ENCODE measurements at places on chromosomes 2 and 18. TPM values are rescaled to one million over a fixed set of nuclear protein-coding genes. Genes with fewer than 3 reads are reported as not detected.

Gene ASXL3
- 0.08 TPM for polyA plus RNA-seq

Gene AAK1
- polyA plus RNA-seq, result 10.1 TPM

Gene PSD4
- 28.5 TPM for polyA plus RNA-seq

Gene SERPINB12
- not detected for polyA plus RNA-seq

Gene NOL4
- polyA plus RNA-seq, result 0.02 TPM

Gene REG3G
- not detected for polyA plus RNA-seq

Gene TWIST2
- polyA plus RNA-seq, result 14.8 TPM

Gene FEV
- not detected for polyA plus RNA-seq

Gene POLR1B
- 4.9 TPM for polyA plus RNA-seq

Gene PLEK
- polyA plus RNA-seq, result 8.2 TPM

Gene LPIN2
- polyA plus RNA-seq, result 22.3 TPM

Gene CREG2
- 0.06 TPM for polyA plus RNA-seq

Gene PFN4
- 0.66 TPM for polyA plus RNA-seq

Gene SPATA3
- not detected for polyA plus RNA-seq

Gene OTOS
- not detected for polyA plus RNA-seq

Gene ZSCAN30
- polyA plus RNA-seq, result 5.7 TPM

Gene GCG
- polyA plus RNA-seq, result 0.14 TPM

Gene FAHD2B
- 8.3 TPM for polyA plus RNA-seq

Gene DYNAP
- not detected for polyA plus RNA-seq

Gene SULT6B1
- not detected for polyA plus RNA-seq

Gene ACTG2
- 55.7 TPM for polyA plus RNA-seq

Gene MC5R
- polyA plus RNA-seq, result not detected

Gene GKN1
- not detected for polyA plus RNA-seq

Gene TDRD15
- not detected for polyA plus RNA-seq

Gene LAMA3
- 22.8 TPM for polyA plus RNA-seq

Gene CPO
- polyA plus RNA-seq, result 0.07 TPM

Gene SEMA4F
- polyA plus RNA-seq, result 3.4 TPM

Gene ASB18
- polyA plus RNA-seq, result not detected

Gene NPC1
- polyA plus RNA-seq, result 48.2 TPM

Gene POTEC
- not detected for polyA plus RNA-seq

Gene FIGLA
- polyA plus RNA-seq, result 0.53 TPM
